Retinal pigment epithelial cell (primary cell): ENCODE measurements at places on chromosomes 4 and X.
A peak's percentile ranks its signal among the peaks of the same experiment; 100 is the strongest.

DNA sequence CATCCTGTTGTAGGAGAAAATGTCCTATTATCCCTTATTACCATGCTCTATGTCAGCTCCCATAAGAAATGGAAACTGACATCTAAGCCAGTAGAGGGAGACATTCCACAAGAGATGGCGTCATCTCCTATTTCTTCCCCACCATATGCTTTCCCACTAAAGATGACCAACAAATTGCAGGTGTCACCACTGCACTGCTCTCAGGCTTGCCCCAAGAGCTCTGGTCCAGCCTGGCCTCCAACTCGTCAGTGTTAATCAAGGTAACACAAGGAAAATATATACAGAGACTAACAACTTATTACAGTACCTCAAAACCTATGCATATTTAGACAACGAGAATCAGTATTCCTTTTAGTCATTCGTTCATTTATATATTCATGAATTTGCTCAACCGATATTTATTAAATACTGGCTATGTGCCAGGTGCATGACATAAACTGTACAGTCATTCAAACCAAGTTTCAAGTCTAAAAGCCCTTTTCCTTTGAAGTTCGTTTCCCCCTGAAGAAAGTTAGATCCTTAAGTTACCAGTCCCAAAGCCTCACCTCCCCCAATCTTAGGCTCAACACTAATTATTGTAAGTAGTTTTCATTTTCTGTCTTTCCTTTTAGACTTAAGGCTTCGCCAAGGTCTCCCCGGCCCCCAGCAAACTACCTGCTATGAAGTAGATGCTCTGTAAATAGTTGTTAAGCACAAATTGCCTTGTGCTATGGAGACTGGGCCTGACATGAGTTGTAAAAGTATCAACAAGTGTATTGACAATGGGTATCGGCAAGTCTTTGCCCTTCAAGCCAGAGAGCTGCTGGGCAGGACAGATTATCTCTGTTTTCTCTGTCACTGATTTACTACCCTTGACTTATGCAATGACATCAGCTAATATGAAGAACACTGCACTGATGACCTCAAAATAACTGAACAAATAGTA lies 3.1 kb upstream of the FGB start:
- no peak for DNase-seq

- no peak for DNase-seq
Measured at GRCh38 chr4:21887481-21887880, 61.1 kb downstream of the KCNIP4 start.

DNA sequence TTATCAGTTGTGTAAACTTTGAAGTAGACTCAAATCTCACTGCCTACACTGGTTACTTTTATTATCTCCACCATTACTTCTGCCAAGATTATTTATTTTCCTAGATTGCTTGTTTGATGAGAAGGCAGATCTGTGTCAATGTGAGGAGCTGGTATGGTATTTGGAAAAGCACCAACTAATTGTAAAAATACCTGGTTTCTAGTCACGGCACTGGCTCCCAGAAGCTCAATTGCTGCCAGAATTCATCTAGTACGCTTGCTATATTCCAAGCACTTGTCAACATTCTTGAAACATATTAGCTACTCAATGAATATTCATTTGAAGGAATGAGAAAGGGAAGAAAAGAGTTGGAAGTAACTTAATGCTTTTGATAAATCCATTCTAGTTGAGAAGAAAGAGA lies 1376.8 kb upstream of the ADGRL3 start:
- no peak for DNase-seq

GRCh38 chrX:69615779-69616456 lies at the start of gene EDA:
Gene EDA (plus strand): TSS chrX:69616113.
- peak; percentile 29 for DNase-seq

DNA sequence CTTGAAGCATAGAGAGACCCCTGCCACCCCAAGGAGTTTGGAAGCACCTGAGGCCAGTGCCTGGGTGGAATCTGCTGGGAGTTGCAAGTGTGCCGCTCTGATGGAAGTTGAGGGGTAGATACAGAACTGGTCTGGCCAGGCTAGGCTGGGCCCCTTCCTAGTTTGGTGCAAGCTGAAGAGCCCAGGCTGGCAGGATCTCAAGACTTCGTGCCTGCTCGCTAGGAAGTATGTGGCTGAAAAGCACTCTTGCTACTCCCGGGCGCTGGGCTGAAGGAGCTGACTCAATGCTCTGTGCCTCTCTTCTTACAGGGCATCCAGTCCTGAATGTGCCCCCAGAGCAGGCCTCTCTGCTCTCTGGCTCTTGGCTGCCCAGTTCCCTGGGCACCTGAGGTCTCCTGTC lies 51.7 kb upstream of the PJA1 start:
- DNase-seq = no peak

DNA sequence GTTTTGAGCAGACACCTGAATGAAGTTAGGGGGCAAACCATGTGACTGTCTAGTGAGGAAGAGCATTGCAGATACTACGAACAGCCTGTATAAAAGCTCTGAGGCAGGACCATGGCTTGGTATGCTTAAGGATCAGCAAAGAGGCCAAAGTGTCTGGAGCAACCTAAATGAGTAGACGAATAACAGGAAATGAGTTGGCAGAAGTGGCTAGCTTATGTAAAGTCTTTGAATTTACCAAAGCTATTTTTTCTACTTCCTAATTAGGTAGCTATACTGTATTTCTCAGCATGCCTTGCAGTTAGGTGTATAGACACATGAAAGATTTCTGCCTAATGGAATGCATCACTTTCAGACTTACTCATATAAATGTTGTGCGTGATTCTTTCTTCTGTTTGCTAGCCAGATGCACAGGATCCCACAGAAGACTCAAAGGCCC lies 9.3 kb upstream of the GPRIN3 start:
- peak; percentile 72 for DNase-seq

GRCh38 chrX:130906776-130907175 lies 3.8 kb upstream of the ENOX2 start:
- no peak for DNase-seq

DNA sequence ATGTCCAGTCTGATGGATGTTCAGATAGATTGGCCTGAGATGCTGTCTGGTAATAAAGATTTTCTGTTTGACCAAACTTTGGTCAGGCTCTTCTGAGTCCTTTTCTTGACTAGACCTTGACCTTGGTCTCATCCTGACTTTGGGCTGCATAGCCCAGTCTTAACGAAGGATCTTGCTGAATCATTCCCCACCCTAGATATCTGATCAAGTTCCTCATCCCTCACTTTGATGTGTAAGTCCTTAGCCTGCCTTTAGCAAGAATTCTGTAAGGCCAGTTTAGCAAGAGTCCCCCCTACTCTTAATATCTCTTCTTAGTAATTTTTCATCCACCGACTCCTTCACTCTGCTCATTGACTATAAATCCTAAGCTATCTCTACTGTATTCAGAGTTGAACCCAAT lies 244.4 kb upstream of the JADE1 start:
- DNase-seq = no peak

- DNase-seq = no peak
Measured at GRCh38 chrX:41875142-41875541, 48.2 kb downstream of the CASK start.

DNA sequence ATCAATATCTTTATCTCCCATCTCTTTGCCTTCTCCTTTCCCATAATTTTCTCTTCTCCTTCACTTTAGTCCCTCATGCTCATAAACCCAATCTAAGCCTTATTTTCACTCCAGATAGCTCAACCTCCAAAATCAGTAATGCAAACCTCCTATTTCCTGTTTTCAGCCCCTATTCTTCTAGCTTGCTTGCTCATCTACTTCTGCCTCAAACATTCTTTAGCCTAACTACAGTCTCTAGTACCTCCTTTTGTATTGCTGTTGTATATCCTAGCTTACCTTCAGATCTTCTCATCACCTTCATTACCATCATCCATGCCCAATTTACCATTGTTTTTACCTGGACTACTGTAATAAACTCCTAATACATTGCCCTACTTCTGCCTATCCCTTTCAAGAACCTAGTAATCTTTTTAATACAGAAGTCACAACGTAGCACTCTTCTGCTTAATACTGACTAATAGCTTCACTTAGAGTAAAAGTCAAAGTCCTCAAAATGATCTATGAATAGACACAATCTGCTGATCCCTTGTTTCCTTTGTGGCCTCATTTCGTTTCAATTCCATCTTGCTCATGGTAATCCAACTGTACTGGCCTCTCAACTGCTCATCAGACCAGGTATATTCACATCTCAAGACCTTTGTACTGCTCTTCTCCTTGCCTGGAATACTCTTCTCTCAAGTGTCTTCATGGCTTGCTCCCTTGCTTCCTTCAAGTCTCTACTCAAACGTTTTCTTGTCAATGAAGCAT lies 123.4 kb downstream of the FAM13A start:
- no peak for DNase-seq

DNA sequence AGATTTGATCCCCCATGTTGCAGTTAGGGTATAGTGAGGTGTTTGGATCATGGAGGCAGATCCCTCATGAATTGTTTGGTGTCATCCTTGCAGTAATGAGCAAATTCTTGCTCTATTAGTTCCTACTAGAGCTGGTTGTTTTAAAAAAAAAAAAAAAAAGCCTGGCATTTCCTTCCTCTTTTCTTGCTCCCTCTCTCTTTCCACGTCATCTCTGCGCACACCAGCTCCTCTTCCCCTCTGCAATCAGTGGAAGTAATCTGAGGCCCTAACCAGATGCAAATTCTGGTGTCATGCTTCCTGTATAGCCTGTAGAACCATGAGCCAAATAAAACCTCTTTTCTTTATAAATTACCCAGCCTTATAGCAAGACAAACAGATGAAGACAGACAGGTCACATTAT lies 24.5 kb downstream of the WDR17 start:
- no peak for DNase-seq

DNA sequence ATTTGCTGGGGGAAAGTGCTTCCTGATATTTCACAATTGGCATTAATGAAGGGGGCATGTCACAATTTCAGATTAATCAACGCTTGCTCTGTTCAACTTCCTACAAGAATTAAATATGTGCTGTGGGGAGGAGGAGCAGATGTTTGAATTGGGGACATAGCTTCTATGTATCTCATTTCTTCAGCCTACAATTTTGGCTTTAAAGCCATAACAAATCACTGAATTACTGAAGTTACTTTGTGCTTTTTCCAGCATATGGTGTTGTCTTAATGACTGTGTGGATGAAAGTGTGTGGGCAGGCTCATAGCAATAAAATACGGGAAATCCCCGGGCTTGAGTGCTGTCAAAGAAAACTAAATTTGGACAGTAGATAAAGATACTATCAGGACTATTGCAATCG lies 813 bp downstream of the TLR7 start:
- DNase-seq = no peak

GRCh38 chr4:159946983-159947615 lies 844.2 kb downstream of the RAPGEF2 start:
- no peak for DNase-seq

DNA sequence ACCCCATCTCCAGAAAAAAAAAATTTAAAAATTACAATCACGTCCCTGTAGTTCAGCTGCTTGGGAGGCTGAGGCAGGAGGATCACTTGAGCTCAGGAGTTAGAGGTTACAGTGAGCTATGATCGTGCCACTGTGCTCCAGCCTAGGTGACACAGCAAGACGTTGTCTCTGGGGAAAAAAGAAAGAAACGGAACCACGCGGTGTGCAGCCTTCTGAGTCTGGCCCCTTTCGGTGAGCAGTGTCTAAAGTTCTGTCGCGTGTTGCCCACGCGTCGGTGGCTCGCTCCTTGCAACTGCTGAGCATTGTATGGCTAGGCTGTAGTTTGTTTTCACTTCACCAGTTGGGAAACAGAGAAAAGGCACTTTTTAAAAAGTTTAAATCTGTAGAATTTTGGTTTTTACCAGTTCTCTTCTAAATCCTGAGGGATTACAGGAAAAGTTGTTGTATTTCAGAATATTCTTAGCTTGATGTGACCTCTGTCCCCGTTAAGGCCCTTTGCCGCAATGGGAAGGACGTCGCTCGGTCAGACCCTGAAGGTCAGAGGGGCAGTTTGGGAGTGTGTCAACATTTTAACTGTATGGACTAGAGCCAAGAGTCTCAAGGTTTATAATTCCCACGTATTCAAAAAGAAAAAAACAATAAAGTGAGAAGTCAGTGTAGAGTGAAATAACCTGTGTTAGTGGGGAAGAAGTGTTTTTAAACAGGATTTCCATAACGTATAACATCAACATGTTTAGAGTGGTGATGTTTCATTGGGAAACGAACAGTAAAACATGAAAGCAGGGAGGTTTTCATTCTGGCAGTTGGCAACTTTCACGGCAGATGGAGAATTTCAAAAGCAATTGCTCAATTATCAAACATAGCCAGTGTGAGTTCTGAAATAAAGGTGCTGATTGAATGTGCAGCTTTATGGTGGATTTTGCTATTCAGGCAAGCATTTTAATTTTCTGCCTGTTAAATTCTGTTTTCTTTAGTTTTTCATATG lies 45.8 kb upstream of the MSANTD1 start:
- no peak for DNase-seq

- no peak for DNase-seq
Measured at GRCh38 chrX:72100824-72101351, 30.8 kb downstream of the RTL5 start.

DNA sequence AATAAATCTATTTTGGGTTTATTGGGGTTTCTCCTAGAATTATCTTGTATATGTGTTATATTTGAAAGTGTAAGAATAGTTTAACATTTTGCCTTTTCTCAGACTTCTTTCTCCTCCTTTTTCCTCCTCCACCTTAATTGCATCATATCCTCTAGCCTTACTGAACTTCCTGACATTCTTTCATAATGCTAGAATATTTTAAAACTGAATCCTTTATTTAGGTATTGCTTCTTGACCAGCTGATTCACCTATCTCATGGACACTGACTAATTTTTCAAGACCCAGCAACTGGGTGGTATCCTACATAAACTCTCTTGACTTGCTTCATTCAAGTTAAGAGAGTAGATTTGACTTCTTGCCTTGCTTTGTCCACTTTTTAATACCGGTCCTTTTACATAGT lies 1508.9 kb downstream of the STIM2 start:
- DNase-seq = no peak

DNA sequence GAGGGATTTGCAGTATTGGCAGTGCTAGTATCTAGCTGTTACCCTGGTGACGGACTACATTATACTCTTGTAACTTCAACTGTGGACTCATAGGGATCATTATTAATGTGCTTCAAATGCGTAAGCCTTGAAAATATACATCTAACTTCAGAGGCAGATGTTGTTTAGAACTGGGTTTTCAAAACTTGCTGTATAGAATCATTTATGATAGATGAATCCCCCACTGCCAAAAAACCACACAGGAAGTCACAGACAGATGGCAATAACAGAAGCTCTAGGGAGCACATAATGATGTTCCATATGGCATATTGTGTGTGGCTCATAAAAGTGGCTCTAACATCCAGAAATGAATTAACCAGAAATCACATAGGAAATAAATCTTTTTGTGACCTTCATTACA lies 62.3 kb upstream of the RELL1 start:
- no peak for DNase-seq
